ENCODE measurements at places on chromosomes 16 and 17. TPM values are rescaled to one million over a fixed set of nuclear protein-coding genes. Genes with fewer than 3 reads are reported as not detected.

KCNJ18 gene
- not detected for total RNA-seq

GRCh38 chr17:1712271-1712670, 2.1 kb upstream of the TLCD2 start:
- H3K27me3 ChIP-seq = peaks cover 11% of the 10 kb centered on the region
- H3K4me3 ChIP-seq = peak overlapping the region; percentile 56
- H3K4me1 ChIP-seq = peaks cover 19% of the 10 kb centered on the region

NPIPB6 gene
- total RNA-seq = 1.5 TPM

DNA sequence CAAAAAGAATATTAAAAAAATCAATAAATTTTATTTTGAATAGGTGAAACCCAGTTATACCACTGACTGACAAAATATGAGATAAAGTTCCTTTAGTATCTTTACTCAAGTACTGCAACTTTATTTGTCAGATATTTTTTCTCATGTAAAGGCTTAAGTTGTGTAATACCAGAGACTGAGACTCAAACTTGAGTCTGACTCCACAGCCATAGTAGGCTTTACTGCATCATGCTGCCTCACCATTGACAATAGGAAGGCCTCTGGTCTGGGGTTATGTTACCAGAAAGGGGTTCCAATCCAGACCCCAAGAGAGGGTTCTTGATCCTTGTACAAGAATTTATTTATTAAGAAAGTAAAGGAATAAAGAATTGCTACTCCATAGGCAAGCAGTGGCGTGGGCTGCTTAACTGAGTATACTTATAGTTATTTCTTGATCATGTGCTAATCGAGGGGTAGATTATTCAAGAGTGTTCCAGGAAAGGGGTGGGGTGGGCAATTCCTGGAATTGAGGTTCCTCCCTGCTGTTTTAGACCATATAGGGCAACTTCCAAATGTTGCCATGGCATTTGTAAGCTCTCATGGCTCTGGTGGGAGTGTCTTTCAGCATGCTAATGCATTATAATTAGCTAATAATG, 187.4 kb upstream of the WSB1 start:
- no peak overlapping the region for H3K27ac ChIP-seq
- H3K27me3 ChIP-seq = no peaks in the 10 kb centered on the region
- no peak overlapping the region for H3K4me3 ChIP-seq
- no peaks in the 10 kb centered on the region for H3K36me3 ChIP-seq

SLC5A10 gene
- total RNA-seq = 0.08 TPM

Measured in endothelial cell (in vitro differentiated cells).